ENCODE measurements at places on chromosomes 13 and 19.

DNA sequence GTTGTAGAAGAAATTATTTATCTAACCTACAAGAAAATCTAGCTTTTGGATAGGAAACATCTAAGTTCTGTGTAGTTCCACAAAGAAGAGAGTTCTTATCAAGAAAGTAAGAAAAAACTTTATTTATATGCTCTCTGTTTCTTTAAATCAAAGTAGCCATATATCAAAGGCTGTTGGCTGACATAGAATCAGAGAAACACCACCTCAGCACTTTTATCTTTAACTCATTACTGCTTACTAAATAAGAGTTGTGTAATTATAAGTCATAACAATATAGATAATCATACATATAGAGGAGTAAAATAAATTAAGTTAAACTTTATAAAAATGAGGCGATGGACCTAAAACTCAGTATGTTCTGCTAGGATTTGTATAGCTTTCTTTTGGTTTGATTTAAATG is 570.6 kb downstream of the PCDH17 start:
- DNase-seq, result no peak

GRCh38 chr13:81745391-81745790 is 1404.5 kb upstream of the SPRY2 start:
- DNase-seq, result no peak

DNA sequence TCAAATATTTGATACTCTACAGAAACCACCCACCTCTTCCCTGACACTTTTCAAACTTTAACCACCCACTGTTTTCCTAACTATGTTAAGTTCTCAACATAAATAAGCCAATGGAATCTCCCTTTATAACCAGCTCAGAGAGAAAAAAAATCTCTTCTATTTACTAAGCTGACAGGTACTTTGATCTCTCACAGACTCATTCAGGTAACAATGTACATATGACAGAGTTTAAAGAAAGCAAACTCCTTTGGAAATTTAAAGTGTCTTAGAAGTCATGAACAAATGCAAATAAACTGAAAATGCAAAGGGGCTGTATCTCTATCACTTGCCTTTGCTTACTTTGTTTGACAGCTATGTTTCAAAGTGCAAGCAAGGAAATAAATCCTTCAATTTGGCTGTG is 109.3 kb downstream of the KLF12 start:
- no peak for DNase-seq

DNA sequence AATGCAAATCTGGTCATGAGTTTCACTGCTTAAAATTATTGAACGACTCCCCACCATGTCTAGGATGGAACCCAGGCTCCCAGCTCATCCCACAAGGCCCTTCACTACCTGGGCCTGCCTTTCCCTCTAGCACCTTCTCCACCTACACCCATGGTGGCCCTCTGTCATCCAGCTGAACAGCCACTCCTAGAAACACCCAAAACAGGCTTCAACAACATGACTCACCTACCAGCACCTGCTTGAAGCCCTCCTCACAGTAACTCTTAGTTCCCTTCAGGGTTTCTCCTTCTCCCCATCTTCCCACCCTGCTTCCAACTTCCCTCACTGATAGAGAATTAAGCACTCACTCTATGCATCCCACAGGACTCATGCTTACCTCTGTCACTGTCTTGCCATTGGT is 6.6 kb upstream of the IGFL2 start:
- no peak for DNase-seq

DNA sequence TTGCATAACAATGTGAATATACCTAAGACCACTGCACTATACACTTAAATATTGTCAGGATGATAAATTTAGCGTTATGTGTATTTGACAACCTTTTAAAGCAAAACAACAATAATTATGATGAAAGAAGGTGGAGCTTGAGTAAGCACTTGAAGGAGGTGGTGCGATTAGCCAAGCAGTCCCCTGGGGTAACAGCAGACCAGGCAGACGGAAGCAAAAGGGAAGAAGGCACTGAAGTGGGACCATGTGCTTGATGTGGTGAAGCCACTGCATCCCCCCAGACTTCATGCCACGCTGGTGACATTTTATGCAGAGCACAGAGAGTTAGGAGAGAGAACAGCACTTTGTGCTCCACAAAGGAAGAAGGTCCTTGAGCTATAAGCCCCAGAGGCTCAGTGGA is 58.3 kb upstream of the ZNF507 start:
- no peak for DNase-seq

DNA sequence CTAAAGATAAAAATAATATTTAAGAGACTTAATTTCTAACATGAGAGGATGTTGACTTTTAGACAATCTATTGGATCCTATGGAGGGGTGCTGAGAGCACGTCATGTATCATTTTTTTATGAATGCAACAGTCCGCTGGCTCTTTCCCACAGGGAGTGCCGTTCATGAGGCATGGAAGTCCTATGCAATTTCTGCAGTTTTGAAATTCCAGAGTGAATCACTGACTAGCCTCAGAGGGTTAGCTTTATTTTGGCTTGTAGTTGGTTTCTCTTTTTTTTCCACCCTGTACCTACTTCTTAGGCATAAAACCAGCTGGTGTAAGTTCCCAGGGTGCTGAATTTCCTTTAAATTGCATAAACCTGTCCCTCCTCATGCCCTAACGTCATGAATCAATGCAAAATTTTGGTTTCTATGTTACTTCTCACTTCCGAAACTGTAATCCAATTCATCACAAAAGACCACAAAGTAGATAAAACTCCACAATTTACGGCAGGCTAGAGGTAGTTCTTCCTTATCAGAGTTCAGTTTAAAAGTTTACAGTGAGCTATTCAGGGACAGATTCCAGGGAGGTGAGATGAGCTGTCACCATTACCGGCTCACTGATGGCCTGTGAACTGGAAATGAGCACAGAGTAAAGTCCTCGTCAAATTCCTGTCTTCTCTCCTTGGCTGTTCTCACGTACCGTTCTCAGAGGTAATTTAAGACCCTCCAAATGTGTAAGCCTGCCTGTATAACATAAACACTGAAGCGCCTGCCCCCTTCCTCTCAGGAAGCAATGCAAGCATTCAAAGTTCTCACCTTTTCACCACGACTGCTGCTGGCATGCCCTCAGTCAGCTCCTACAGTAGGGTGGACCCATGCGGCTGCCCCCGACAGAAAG is 216.6 kb upstream of the SLC10A2 start:
- DNase-seq, result no peak

DNA sequence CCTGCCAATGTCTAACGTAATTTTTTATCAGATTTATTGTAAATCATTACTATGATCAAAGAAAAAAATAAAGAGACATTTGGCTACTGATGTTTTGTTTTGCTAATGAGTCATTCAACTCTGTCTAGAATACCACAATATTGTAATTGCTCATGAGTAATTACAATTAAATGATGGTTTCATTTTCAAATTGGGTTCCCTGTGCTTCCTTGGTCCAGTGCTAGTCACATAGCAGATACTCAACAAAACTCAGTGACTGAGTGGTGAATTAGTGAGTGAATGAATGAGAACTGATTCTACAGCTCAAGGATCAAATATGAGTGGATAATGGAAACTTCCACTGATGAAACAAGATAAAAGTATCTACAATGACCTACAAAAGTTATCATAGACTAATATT is 304.7 kb downstream of the POU4F1 start:
- DNase-seq, result no peak
